Cortex of kidney (tissue), 1 donor: ENCODE measurements at places on chromosomes 7 and 10.

- DNase-seq: no peak
Observed at GRCh38 chr10:62839590-62839989, 23.4 kb upstream of the EGR2 start.

- DNase-seq: no peak
Observed at GRCh38 chr7:80883154-80884025, 35.5 kb downstream of the SEMA3C start.

DNA sequence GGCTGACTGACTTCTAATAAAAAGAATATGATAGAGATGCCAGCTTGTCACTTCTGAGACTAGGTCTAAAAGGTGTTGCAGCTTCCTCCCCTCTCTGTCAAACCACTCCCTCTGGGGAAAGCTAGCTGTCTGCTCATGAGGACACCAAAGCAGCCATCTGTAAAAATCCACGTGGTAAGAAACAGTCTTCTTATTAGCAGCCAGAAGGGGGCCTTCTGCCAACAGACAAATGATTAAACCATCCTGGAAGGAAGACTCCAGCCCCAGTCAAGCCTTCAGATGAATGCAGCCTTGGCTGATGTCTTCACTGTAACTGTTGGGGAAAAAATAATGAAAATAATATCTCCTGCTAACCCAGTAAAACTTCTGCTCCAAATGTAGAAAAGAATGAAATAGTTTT is 41.9 kb upstream of the DAGLB start:
- no peak for DNase-seq

- DNase-seq: no peak
Observed at GRCh38 chr10:69662173-69662877, 32.3 kb downstream of the FAM241B start.

- DNase-seq: no peak
Observed at GRCh38 chr7:42742318-42742717, 169.6 kb downstream of the C7orf25 start.

GRCh38 chr10:125038637-125039036 is 96.7 kb downstream of the ZRANB1 start:
- no peak for DNase-seq

DNA sequence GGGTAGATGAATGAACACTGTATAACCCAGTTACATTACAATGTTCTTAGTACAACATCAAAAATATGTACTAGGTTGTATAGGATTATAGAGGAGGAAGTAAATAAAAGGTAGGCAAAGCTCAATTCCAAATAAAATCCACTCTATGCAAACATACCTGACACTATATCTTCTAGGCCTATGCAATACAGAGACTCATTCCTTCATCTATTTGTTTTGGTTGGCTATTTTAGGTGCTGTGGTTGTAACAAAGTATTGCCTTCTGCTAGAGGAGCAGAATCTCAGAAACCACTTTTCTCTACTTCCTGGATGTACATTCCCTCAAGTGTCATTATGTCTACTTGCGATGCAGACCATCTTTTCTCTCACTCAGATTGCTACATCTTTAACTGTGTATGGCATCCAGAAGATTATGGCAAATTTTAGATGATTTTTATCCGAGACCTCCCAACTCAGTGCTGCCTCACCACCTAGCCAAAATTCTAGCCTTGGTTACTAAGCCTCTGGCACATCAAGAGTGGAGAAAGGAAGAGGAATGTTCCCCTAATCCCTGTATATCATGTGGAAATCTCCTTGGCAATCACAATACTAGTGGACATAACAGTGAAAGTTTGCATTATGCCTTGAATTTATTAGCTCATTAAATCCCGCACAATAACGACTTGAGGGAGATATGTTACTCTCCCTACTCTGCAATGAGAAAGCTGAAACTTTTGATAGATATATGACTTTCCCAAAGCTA is 5.5 kb upstream of the TFPI2 start:
- no peak for DNase-seq

DNA sequence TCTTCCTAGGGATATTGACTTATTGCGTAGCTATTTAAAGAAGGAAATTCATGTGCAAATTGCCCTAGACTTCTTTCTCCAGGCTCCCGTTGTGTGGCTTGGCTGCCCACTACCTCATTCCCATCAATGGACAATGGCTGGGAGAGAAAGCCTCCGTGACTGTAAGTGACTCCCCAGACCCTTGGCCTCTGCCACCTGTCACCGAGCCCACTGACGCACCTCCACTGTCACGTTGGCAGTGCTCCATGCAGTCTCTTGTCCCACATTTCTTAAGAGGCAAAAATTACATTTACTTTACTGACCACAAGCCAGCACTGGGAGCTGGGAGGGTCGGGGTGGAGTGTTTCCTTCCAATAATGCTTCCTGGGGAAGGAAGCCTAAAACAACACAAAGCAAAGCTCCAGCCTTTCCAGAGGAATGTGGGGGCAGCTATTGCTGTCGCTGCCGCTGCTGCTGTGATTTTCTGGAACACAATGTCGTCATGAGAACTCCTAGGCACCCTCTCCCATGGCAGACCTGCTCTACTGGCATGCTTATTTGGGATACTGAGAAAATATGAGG is 89.7 kb upstream of the STEAP1B start:
- DNase-seq: no peak

GRCh38 chr10:95266674-95267095 is 24.1 kb downstream of the PDLIM1 start:
- no peak for DNase-seq

DNA sequence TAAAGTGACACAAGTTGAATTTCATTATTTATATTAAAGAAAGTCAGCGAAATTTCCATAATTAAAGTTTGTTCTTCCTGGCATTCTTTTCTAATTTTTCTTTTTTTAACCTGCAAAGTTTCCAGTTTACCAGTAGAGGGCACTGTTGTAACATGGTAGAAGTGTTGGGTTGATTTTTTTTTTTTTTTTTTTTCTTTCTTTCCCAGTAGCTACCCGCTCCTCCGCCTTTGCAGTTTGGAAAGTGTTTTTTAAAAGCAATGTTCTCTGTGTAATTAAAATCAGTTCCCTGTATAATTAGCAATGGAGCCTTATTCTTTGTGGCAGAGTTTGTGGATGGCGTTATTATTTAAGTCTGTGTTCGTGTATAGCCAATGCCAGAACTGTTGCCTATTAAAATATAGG is 53.7 kb downstream of the TAF3 start:
- no peak for DNase-seq

GRCh38 chr7:111765751-111766643 is 203.7 kb upstream of the IMMP2L start:
- DNase-seq: no peak

DNA sequence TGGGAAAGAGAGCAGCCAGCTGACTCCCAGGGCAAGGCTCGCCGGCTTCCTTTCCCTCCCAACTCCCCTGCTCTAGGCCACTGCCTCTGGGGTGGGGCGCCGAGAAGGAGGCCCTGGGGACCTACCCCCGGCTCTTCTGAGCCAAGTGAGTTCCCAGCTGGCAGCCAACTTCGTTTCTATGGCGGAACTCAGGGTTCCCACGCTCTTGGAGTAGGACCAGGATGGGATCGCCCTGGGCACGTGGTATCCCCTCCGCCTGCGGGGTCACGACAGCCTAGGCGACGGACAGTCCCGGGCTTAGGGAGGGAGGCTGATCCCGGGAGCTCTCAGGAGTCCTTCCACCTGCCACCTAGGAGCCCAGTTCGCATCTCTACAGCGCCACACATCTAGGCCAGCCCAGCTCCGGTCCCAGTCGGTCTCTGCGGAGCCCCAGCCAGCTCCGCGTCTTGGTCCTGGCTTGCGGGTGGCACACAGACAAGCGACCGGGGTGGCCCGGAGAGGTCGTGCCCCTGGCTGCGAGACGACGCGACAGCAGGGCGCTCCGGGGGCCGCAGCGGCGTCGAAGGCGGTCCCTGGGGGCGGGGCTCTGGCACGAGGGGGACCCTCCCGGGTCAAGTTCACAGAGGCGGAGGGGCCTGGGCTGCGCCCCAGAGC is 20.5 kb upstream of the GATA3 start:
- DNase-seq: no peak

DNA sequence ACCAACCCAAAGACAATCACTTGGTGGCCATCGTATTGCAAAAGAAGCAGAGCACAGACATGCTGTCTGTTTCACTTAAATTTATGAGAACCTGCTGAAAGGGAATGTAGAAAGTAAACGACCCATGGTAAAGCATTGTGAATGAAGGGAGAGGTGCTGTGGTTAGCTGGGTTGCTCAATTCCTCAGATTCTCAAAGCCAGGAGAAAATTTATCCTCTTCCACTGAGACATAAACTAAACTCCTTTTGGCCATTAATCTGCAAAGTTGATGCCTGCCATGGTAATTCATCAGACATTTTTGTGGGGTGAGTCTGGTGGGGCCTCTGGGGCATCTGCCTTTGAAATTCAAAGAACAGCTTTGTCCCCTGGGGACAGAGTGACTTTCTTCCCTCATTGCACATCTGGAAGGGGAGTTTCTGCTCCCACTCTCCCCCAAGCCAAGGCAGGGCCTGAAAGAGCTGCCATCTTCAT is 951.0 kb downstream of the LRMDA start:
- DNase-seq: no peak

DNA sequence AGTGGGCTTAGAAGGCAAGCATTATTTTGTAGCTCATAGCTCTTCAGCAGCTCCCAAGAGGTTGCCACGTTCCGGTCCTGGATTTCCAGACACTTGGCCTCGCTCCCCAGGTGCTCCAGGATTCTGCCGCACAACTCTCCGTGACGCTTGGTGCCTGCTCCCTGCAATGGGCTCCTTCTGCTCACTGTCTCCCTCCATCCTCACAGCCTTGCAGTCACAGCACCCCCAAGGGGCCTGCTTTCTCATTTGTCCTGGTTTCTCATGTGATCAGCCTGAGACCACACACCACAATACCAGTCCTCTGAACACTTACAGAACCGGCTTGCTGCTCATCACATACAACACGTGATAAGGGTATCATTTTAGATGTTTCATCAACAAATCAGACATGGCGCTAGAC is 9.8 kb downstream of the IGFBP3 start:
- no peak for DNase-seq

- no peak for DNase-seq
Observed at GRCh38 chr7:6461946-6462550, 14.3 kb upstream of the DAGLB start.

- no peak for DNase-seq
Observed at GRCh38 chr7:29587195-29587808, 23.7 kb downstream of the PRR15 start.

- no peak for DNase-seq
Observed at GRCh38 chr10:116278846-116279245, 5.8 kb upstream of the GFRA1 start.

- no peak for DNase-seq
Observed at GRCh38 chr10:103130910-103131309, 62.2 kb downstream of the NT5C2 start.

GRCh38 chr7:117907049-117907640 is 33.9 kb upstream of the CTTNBP2 start:
- no peak for DNase-seq

GRCh38 chr10:27360581-27361172 is 120.1 kb upstream of the ACBD5 start:
- no peak for DNase-seq

DNA sequence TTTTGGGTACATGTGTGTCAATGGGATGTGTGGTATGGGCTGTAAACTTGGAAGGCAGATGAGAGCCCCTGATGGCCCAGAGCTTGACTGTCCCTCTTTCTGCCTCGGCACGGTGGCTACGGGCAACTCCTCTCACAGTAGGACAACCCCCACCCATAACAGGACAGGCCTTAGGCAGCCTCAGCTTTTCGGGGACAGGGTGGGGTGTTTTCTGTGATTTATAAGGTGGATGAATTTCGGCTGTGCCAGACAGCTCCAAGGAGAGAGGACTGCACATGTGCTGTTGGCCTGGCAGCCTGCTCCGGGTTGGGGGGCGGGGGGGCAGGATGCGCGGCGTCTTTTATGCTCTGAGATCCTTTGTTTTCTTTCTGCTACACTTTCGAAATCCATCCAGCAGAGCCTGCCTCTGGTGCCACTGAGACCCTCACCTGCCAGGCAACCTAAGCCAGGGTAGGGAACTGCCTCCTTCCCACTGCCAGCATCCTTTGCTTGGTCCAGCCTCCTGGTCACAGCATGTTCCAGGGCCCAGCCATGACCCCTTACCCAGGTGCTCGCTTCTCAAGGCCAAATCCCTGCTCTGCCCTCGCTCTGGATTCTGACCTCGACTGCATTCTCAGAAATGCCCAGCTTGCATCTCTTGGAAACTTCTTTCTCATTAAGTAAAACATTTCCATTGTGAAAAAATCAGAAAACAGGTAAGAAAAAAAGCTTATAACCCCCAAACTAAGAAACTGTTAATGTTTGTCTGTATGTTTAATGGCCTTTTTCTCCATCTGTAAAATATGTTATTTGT is 15.4 kb upstream of the BTBD16 start:
- DNase-seq: no peak

DNA sequence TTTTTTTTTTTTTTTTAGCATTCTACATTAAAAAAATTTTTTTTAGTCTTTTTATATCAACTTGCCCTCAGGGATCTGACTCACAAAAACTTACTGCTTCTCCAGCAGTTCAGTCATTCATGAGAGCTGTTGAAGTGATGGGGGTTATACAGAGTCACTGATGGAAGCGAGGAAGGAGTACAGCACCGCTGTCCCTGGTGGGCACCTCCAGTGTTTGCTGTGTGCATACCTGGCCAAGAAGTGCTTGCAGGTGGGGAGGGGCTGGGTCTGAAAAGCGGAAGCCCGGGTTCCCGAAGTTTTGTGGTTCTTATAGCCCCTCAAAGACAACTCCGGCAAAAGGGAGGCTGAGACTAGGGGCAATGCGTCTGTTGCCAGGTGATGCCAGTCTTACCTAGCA is 46.2 kb downstream of the MINDY4 start:
- no peak for DNase-seq

DNA sequence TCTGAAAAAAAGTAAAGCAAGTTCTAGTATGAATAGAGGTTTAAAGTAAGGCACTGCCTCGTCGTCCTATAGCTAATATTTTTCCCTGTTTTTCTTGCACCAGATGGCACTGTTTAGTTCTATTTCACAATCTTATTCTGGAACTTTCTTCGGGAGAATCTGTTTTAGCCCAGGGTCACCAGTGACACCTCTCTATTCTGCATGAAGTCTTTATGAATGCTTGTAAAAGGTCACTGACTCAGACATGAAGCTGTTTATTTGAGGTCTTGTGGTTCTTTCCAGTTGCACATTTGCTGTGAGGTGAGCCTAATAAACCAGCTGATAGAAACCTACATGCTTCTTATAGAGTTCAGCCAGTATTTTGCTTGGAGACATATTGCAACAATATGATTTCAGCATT is 444.3 kb downstream of the AUTS2 start:
- no peak for DNase-seq

DNA sequence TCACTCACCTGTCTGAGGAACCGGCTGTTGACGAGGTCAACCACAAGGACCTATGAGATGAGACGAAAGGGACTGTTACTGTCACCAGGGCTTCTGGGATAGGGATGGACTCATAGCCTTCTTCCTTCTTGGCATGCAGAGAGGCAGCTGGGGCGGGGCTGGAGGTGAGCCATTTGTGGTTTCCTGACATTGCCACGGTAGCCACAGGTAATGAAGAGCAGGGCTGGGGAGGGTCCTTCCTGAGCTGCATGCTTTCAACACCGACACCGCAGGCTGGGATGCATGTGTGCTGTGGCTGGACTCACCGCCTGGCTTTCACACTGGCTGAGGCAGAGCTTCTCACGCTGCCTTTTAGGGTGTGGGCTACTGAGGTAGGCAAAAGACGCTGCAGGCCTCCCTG is 46.4 kb upstream of the MKRN1 start:
- DNase-seq: no peak

- no peak for DNase-seq
Observed at GRCh38 chr7:96952974-96953391, 52.4 kb upstream of the DLX6 start.
